ENCODE measurements at places on chromosomes 5 and 9.

DNA sequence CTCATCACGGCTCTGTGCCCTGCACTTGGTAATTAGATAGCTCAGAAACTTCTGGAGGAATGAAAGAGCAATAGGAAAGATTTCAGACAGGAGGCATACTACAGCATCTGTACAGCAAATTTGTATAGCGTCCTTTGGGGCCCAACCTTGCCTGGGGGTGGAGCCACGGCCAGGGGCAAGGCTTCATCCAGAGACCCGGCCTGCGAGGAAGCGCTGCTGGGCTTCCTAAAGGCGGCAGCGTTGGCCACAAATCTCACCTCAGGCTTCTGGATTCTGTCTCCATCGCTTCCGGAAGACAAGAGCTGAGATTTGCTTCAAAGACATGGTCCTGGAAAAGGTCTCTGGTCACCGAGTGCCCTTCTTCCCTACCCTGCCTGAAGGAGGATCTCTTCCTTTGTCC, 12.2 kb upstream of the SPATA31D1 start:
- no peak for DNase-seq

DNA sequence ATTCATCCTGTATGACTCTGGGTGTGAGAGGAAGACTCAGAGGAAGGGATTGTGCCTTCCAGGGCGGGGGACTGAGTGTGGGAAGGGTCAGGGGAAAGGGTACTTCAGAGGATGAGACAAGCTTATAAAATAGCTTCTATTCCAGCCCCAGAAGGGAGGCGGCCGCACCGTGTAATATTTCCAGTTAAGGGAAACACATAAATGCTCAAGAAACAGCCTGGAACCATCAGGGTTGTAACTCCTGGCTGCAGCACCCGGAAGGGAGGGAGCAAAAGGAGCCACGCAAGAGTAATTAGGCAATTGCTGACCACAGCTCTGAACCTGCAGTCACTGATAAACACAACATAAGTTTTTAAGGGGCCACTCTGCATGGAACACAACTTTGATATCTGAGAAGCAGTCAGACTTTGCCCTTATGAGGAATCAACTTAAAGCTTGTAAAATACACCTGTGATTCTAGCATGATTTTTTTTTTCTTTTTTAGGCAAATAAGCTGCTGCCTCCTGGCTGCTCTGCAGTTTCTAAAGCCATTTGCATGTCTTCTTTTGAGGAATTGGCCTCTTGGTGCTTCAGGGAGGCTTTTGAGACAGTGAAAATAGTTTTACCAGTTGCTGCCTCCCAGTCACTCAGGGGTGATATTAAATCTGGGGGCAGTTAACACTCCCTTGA, 382.7 kb downstream of the ENC1 start:
- no peak for DNase-seq

GRCh38 chr9:75890472-75891276, at the start of gene PCSK5:
TSS of gene PCSK5 (plus strand) at chr9:75890673. CDS start at chr9:75891182, 509 bp downstream.
- peak; percentile 95 for DNase-seq

DNA sequence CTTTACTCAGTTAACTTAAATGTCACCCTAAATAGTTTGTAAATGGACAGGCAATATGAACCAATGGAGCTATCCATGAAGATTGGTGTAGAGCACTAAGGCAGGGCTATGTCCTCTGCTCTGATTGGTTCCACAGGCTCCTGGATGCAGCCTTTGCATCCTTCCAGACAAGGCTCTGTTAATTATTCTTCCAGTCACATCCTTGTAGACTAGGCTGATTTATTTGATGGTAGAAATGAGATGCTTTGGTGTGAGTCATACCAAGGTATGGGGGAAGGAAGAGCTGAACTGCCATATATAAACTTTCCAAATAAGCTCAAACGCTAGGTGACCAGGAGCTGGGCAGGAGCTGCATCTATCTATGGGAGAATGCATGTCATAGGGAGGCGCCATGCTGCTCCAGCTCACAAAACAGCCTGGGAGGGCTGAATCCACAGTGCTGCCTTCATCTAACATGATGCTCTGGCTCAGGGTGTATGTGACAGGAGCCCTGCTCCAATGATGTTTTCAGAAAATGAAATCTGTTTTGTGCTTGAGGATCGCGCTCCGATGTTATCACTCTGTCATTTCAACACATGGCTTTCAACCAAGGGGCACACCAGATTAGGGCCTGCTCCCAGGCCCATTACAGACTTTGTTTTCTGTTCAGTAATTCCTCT, 818.0 kb upstream of the ZNF608 start:
- DNase-seq = no peak

All from NCI-H460 (cell line).